ENCODE measurements at places on chromosomes 12 and 14.
A peak's percentile ranks its signal among the peaks of the same experiment; 100 is the strongest.

GRCh38 chr12:2853626-2854025, 3.2 kb downstream of the TEX52 start:
- DNase-seq = peak; percentile 53

- no peak for DNase-seq
These were observed 75.8 kb upstream of the CCDC91 start for GRCh38 chr12:28114488-28114887.

DNA sequence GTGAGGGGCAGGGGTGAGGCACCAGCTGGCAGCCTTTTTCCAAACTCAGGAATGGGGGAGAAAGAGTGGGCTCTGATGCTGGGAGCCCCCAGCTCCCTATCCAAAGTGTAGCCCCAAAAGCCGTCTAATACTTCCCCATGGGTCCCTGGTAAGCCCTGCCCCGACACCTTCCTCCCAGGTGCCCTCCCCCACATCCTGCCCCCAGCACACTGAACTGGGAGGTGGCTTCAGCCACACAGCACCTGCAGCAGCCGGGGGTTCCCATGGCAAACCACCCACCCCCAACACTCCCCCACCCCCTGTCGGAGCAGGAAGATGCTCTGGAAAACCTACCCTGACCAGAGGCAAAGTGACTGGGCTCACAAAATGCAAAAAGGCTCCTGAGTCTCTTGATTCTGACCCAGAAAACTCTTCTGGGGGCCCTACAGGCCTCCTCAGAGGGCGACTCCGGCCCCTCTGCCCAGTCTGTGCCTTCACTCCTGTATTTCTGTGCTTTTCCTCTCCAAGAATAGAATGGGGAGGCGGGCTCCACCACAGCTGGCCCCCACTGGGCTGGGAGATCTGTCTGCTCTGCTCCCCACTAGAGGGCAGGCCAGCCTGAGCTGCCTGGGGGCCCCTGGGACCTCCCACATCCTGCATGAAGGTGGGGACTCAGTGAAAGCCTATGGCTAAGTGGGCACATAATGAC, 81.6 kb downstream of the ITPK1 start:
- DNase-seq = peak; percentile 56

DNA sequence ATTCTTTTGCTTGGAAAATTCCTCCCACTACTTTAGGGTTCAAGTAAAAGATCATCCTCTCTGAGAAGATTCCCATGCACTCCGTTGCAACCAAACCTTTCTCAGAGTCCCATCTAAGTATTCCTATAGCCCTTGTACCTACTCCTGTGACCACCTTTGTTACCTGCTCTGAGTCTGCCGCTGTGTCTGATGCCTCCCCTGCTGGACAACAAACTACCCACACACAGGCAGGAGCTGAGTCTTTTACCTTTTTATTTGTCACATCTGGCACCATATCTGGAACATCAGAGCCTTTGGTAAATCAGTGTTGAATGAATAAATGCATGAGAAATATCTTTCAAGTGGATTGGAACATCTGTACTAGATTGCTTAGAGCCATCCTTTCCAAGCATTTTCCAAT, 82.1 kb upstream of the FLRT2 start:
- no peak for DNase-seq

- DNase-seq = no peak
These were observed 15.6 kb downstream of the PPP1R1A start for GRCh38 chr12:54572881-54573280.

GRCh38 chr14:74552623-74553022, 59.1 kb downstream of the ISCA2 start:
- DNase-seq = no peak

DNA sequence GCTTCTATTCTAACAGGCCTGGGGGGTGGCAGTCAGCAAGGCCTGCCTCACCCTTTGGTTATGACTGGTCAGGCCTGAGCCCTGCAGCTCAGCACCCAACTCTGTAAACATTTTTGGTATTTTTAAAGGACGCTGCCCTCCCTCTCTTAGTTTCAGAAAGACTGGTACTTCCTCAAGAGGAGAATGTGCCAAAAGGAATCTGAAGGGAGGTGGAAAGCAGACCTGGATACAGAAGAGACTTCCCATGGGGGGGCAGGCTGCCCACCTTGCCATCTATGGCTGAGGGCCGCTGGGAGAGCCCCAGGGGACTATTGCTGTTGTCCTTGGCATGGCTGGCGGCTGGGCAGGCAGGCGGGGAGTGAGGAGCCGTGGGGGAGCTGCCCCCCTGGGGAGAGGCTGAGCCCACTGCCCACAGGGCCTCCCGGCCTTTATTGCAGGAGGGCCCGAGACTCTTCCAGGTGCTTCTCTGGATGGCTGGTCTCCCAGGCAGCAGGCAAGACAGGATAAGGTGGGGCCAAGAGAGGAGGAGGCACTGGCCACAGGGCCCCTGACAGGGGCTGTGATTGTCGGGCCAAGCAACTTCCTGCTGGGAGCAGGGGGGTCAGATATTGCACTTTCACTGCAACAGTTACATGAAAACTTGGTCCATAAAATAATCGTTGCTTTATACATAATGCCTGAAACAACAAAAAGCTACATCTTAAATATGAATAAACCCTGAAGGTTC, 3.5 kb downstream of the ARL6IP4 start:
- no peak for DNase-seq

DNA sequence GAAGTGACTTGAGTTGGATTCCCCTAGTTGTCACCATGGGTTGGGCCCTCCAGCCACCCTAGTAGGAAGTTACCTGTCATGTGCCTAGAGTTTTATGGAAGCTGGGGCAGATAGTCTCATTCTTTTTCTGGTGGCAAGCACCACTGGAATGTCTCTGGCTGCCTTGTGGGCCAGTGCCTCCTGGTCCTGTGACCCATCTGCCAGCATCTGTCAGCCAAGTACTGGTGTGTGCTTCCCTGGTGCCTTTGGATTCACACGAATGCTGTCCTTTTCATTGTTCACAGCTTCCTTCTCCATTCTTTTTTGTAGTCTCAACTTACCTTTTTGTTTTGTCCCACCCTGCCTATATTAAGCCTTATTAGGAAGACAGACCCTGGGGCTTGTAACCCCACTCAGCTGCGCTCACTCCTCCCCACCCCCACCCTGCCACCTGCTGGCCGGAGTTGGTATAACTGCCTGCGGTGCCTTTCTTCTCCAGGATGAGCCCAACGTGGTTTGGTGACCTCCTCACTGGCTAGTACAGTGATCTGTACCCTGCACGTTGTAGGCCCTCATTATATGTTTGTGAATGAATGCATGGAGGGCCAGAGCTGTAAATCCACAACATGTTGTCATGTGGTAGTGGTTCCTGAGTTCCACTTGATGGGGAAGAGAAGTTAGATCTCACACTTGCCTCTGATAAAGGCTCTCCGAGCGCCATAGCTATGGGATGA, 125.7 kb downstream of the TSPAN9 start:
- DNase-seq = peak; percentile 72

- no peak for DNase-seq
These were observed 8.2 kb downstream of the TDG start for GRCh38 chr12:103973909-103974308.

- DNase-seq = no peak
These were observed 45.2 kb downstream of the GXYLT1 start for GRCh38 chr12:42099433-42099832.

DNA sequence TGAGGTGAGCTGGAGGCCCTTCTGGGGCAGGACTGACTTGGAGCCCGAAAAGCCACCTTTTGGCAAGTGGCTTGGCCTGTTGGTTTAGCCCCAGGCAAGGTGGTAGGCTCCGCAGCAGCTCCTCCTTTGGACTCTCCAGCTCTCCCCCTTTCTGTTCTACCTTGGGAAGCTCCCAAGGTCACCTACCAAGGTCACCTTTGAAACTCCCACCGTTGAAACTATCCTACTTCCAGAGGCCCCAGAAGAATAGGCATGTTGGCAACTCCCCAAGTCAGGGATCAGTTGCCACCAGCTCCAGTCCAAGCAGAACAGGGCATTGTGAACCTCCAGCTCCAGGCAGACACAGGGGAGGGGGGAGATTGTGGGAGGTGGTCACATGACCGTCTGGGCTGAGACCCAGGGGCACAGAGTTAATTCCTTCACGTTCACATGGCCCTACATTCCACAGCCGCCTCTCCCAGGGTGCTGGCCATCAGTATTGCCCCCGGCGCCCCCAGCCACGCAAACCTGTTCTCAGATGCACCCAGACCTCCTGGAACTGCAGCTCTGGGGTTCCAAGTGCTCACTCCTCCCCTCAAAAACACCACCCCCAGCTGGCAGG, 14.4 kb downstream of the IRF2BPL start:
- no peak for DNase-seq

DNA sequence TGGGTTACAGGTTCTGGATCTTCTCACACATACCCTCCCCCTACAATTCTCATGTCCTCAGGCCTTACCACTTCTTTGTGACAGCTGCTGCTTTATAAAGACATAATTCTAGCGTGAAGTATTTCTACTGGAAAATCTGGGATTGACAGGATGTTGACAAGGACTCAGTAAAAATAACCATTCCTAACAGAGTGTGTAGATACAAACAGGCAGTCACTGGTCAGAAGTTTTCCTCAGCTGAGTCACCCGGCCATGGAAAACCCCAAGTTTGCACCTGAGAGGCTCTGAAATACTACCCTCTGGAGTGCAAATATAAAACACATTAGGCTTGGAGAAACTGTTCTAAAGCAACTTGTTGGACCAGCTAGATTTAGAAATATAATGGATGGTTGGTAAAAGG, 54.4 kb downstream of the SPPL3 start:
- DNase-seq = no peak

DNA sequence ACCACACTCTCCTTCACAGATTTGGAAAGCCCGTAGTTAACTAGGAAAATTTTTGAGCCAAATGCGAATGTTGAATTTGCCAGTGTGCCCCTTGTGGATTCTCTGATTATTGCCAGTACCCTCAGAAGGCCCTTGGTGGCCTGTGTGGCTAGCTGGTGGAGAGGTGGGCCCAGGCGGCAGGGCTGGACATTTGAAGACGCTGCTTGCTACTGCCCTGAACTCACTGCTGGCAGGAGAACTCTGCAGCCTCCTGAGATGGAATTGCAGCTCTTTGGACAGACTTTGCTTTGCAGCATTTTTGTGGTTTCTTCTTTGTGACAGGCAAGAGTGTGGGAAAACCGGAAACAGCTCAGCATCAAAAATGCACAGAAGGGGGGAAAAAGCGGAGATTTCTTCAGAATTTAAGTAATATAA, 97.6 kb downstream of the TGFB3 start:
- DNase-seq = no peak

- no peak for DNase-seq
These were observed 233.7 kb downstream of the NTF3 start for GRCh38 chr12:5665615-5666014.

DNA sequence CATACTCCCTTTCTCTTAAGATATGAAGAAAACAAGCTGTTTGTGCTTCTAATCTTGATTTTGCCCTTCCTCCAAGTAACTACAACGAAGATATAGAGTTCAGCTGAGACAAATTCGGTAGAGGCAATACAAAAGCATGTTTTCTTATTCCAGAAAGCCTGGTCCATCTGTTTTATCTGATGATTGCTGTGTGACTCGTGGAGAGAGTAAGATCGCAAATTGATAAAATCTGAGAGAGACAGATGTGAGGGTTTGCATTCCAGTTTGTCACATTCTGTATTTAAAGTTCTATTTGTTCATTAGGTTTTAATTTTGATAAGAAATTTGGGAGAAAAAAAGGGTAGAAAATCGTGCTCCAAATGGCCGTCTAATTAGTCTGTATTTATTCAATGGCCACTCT, 192.1 kb downstream of the CPNE8 start:
- DNase-seq = no peak

Measured in activated T-cell treated with anti-CD3 and anti-CD28 coated beads, Interleukin-2, amount 50 U/mL, for 72 hours (primary cell).